ENCODE measurements at places on chromosomes 2 and 18. TPM values are rescaled to one million over a fixed set of nuclear protein-coding genes. Genes with fewer than 3 reads are reported as not detected.

CKAP2L gene
- 0.30 TPM for total RNA-seq

DES gene
- 21,230 TPM for total RNA-seq

LBX2 gene
- total RNA-seq, result 0.51 TPM

TCF7L1 gene
- 6.0 TPM for total RNA-seq

CTAGE1 gene
- total RNA-seq, result 0.13 TPM

OR6B2 gene
- not detected for total RNA-seq

PDE11A gene
- 0.54 TPM for total RNA-seq

All from cardiac septum (tissue), 1 donor.